ENCODE measurements at places on chromosomes 11 and 22. TPM values are rescaled to one million over a fixed set of nuclear protein-coding genes. Genes with fewer than 3 reads are reported as not detected.

Gene PHRF1
- 29.5 TPM for total RNA-seq

Gene TANGO2
- total RNA-seq: 10.8 TPM

Gene TUB
- 6.5 TPM for total RNA-seq

Gene DCUN1D5
- total RNA-seq: 63.5 TPM

Gene NPAS4
- not detected for total RNA-seq

Gene POU2AF2
- total RNA-seq: not detected

Gene OR5P2
- total RNA-seq: not detected
